ENCODE measurements at places on chromosomes 6 and 20.
A peak's percentile ranks its signal among the peaks of the same experiment; 100 is the strongest.

DNA sequence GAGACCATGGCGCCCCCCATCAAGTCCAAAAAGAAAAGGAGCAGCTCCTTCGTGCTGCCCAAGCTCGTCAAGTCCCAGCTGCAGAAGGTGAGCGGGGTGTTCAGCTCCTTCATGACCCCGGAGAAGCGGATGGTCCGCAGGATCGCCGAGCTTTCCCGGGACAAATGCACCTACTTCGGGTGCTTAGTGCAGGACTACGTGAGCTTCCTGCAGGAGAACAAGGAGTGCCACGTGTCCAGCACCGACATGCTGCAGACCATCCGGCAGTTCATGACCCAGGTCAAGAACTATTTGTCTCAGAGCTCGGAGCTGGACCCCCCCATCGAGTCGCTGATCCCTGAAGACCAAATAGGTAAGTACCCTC is 41.7 kb upstream of the NAA20 start:
- peak; percentile 57 for DNase-seq

DNA sequence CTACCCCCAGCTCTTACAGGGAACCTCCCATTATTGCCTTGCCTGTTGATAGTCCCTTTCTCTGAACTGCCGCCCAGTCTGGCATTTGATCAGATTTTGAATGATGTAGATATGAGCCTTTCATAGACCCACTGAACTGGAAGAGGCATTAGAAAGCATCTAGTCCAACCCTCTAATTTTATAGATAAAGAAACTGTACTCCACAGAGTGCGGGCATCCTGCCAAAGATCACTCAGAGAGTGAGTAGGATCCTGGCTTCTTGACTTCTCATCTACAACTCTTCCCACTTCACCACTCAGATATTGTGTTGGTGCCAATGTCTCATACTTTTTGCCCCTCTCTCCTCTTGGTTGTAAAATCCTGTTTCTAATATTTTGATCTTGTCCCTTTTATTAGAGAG is 179.2 kb upstream of the BMP2 start:
- DNase-seq, result no peak

DNA sequence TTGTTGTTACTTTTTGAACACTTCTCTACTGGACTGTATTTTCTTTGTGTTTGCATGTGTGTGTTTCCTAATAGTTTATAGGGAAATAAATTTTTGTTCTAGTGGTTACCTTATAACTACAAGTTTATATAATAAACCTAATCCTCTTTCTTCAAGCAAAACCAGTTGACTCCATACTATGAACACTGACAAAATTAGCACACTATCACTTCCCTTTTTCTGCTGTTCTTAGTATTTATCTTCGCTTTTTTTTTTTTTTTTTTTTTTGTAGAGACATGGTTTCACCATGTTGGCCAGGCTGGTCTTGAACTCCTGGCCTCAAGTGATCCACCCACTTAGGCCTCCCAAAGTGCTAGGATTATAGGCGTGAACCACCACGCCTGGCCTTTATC is 25.0 kb upstream of the C6orf62 start:
- no peak for DNase-seq

- DNase-seq, result no peak
Observed at GRCh38 chr6:124823240-124824111, 138.8 kb upstream of the RNF217 start.

GRCh38 chr6:36608788-36609563 is 14.8 kb downstream of the SRSF3 start:
- DNase-seq, result peak; percentile 21

DNA sequence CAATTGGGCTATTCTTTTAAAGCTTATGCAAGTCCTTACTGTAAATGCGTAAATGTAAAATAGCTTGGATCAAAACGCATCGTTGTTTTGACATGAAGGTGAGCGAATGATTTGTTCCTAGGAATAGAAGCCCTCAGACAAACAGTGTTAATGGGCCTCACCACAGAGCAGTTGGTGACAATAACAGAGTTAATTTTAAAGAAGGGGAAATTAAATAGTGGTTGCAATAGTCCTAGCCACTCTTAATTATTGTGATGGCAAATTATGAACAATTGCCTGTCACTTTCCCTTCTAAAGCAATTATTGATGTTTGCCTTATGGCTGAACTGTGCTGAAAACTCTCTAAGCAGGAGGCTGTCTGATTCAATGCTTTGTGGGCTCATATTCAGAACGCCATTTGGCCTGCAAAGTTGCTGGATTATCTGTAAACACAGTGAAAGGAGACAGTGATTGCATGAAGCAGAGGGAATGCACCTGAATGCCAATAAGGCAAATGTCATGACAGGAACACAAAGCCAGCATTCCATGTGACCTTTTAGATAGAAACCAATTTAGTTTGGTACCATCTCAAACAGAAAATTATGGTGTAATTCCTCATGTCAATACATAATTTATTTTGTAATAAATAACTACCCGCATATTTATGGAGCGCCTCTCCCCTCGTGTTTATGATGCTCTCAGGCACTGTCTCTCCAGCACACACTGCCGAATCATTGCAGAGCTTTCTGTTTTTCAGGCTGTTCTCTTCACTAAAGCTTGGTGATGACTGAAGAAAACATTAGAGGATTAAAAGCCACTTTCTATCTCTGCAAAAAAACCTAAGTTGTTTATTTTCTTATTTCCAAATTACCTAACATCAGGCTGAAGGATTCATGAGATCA is 387.5 kb downstream of the HACE1 start:
- no peak for DNase-seq

DNA sequence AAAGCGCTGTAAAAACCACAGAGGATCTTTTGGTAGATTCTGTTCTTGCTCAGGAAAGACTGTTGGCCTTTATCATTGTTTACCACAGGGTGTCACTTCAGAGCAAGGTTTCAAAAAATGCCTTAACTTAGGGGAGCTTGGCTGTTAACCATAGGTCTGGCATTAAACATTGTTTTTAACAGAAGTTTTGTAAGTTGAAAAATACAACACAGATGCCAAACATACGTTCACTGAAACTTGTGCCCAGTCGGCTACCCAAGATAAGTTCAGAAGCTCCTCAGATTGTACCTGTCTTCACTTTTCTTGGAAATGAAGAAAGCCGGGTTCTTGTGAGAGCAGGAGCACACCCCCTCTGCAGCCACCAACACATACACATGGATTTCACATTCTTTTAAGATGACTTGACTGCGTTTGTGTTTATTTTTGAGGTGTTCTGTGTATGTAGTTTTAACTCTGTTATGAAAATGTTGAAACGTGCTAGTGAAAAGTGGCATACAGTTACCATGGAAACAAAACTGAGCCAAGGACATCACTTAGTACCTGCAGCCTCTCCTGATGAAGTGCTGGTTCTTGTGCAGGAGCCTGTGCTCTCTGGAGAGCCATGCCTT is 64.9 kb downstream of the SYCP2L start:
- DNase-seq, result peak; percentile 82

DNA sequence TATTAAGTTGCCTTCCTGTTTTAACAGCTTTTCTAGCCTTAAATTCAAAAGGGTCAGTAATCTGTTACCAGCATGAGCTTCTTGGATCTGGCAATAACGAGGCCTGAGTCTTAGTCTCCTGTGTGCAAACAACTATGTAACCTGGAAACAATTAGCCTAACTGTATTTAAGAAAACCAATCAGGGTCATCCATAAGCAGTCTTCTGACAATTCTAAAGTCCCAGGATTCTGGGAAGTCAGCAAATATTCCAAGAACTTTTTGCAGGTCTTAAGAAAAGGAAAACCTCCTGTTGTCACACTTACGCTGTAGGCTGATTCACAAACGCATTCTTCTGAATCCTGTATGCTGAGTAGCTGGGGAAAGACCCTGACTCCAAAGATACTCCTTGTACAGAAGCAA is 90.4 kb downstream of the COL12A1 start:
- DNase-seq, result no peak

- DNase-seq, result no peak
Observed at GRCh38 chr20:32563311-32564272, 21.5 kb downstream of the NOL4L start.

GRCh38 chr20:37972256-37973058 is 60.8 kb downstream of the TTI1 start:
- no peak for DNase-seq

GRCh38 chr6:13492357-13492756 is 5.0 kb upstream of the GFOD1 start:
- DNase-seq, result no peak

GRCh38 chr20:45320948-45321595 is 13.0 kb upstream of the MATN4 start:
- no peak for DNase-seq

DNA sequence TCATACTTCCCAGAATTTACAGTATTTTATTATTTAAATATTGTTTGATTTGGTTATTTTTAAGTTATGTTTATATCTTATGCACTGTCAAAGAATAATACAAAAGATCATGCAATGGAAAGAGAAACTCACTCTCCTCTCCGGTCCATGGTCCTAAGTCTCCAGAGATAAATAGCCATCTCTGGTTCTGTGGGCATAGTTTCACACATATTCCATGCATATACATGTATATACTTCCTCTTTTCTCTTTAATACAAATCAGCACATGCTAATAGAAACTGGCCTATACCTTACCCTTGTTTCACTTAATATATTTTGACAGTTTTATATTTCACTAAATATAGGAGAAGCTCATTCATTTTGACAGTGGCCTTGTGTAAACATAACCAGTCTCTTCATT is 901.7 kb upstream of the CITED2 start:
- no peak for DNase-seq

- no peak for DNase-seq
Observed at GRCh38 chr20:35144694-35145093, 2.4 kb downstream of the EDEM2 start.

DNA sequence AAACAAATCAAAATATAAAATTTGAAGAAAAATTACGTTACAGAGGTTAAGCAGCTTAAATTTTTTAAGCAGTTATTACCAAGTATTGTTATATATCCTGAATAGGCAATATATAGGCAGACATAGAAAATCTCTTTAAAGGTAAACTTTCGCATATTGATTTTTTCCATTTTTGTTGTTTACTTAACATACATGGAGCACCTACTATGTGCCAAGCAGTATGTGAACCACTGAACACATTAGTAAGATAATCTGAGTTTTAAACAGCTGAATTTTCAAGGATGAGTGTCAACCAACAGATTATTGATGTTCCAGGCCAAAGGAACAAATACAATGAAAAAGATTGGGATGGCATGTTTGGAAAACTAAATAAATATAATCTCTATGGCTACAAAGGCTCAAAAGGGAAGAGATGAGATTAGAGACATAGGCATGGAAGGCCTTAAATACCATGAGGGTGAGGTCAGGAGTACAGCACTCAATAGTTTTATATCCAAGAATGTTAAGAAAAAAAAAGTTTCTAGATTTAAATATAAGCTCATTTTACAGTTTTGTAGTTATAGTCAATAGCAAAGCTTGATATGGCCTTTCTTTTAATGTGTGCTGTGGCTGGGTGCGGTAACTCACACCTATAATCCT is 277.5 kb downstream of the PTPRK start:
- peak; percentile 55 for DNase-seq

DNA sequence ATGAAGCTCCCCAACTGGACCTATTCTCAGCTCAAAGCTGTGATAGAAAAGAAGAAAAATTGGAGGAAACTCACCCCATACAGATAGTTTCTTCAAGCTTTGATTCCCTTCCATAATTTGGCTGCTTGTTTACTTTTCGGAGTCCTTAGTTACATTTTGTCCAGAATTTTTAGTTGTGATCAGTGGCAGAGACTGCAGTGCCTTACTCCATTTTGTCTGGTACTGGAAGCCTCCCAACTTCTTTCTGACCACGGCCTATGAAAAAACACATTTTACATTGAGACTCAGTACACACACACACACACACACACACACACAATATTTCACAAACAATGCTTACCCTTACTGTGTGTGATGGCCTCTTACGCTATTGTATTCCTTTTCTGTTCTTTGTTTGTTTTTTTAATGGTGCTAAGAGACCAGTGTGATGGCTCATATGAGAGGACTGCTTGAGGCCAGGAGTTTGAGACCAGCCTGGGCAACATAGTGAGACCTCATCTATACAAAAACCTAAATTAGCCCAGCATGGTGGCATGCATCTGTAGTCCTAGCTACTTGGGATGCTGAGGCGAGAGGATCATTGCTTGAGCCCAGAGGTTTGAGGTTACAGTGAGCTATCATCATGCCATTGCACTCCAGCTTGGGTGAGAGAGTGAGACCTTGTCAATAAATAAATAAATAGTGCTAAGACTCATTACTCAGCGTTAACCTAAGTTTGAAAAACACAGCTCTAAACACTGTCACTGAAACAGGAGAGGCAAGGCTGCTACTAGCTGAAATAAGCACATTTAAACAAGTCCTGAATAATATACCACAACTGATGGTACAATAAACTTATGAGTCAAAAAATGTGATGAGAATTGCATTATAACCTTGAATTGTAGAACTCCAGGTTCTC is 13.8 kb upstream of the RNF8 start:
- no peak for DNase-seq

- no peak for DNase-seq
Observed at GRCh38 chr6:56652231-56652630, 9.5 kb upstream of the DST start.

DNA sequence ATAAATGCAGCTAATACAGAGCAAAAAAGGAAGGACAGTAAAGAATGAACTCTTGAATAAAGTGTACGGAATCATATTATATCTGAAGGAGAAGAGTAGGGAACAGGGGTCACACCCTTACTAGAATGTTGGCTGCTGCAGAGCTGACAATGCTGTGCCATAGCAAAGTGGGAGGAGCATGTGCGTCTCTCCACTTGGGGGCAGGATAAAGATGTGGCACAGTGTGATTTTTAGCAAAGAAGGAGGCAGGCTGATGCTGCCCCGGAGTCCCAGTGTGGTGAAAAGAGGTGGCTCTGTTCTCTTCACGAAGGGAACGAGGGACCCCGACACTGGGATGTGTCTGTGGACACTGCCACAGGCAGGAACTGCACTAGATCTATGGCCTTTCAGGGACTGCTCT is 67.5 kb downstream of the INSM1 start:
- DNase-seq, result no peak

GRCh38 chr20:6784210-6784631 is 16.7 kb downstream of the BMP2 start:
- no peak for DNase-seq

DNA sequence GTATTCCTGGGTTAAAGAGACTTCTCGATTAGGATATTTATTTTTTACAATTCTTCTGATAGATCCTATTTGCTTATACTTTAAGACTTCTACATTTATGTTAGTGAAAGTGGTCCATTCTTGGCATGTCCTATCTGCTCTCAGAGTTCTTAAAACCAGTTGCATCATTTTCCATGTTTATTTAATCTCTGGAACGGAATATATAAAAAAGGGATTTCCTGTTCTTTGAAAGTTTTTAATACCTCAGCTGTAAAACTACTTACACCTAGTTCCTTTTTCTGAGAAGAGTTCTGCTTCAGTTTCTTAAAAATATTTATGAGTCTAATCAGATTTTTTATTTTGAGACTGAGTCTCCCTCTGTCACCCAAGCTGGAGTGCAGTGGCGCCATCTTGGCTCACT is 18.0 kb upstream of the MYL9 start:
- no peak for DNase-seq

GRCh38 chr6:47130086-47130485 is 88.0 kb upstream of the ADGRF1 start:
- no peak for DNase-seq

GRCh38 chr6:148677594-148678476 is 69.0 kb upstream of the UST start:
- DNase-seq, result no peak

Data from EL (cell line).